ENCODE measurements at places on chromosomes 12 and 14.

DNA sequence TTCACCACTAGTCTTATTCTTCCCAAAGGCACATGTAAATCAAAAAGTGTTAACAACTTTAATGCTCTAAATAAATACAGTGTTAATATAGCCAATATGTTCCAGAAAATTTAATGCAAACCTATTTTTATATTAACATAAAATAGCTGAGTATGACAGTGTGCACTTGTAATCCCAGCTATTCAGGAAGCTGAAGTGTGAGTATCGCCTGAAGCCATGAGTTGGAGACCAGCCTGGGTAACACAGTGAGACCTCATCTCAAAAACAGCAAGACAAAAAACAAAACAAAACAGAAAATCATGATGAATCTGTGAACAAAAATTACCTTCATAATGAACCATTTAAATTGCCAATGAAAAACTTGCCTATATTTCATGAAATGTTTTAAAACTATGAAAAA is 798.9 kb downstream of the SLC6A15 start:
- no peak for DNase-seq

- no peak for DNase-seq
Observed at GRCh38 chr14:90844321-90844720, 28.1 kb upstream of the TTC7B start.

- no peak for DNase-seq
Observed at GRCh38 chr12:95815632-95816212, 25.2 kb upstream of the NTN4 start.

GRCh38 chr14:50820786-50821509 is 10.0 kb downstream of the NIN start:
- no peak for DNase-seq

- no peak for DNase-seq
Observed at GRCh38 chr14:83007641-83008225, 1474.1 kb upstream of the SEL1L start.

DNA sequence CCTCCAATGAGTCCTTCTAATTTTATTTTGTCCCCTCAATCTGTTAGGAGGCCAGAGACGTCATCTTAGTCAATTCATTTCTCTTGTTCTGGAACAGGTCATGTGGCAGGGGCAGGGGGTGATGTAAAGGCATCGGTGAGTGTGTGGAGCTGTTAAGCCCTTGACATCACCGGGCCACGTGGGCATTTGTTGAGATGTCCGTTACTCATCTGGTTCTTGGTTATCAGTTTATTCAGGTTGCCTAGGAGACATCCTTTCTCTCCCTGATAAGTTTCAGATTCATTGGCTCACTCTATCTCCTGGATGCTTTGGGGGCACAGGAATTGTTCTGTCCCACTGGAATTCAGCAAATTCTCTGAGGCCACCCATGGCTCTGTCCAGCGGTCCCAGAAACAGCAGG is 33.6 kb upstream of the SEL1L start:
- DNase-seq, result no peak
